ENCODE measurements at places on chromosomes 2 and 18.

DNA sequence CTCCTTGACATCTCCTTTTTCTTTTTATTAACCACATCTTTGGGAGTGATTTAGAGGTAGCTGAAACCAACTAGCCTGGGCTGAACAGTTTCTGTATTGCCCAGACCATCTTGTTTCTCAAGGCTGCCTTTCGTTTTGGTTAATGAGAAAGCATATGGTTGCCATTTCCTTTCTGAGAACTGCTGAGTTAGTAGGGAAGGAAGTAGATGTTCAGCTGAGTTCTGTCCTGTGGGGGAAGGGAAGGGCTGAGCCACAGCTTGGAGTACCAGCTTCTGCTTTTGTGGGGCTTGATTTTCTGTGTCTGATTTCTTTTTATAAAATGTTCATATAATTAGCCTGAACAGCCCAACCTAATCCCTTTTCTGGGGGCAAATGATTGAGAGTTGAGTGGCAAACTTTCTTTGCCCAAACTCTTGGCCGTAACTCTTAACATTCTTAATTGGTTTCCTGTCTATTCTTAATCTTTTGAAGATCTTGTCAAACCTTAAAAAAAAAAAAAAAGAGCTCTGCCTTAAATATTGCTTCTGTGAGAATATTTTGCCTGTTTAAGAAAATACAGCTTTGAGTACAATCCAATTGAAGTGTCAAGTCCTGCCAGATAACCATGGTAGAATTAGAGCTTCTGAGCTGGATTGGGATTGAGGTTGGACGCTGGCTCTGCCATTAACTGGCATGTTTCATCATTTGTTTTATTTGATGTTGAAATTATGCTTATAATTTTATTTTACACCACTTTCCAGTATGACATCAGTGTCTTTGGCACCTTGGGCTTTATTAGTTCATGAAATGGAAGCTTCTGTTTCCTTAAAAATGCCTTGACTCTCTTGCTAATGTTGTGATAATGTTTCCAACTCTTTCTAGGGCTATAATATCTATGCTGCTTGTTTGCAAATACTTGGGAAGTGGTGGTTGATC, 1.9 kb upstream of the NABP1 start:
- no peak for DNase-seq

- DNase-seq: no peak
These were observed 38.6 kb upstream of the KCNF1 start for GRCh38 chr2:10873171-10873570.

DNA sequence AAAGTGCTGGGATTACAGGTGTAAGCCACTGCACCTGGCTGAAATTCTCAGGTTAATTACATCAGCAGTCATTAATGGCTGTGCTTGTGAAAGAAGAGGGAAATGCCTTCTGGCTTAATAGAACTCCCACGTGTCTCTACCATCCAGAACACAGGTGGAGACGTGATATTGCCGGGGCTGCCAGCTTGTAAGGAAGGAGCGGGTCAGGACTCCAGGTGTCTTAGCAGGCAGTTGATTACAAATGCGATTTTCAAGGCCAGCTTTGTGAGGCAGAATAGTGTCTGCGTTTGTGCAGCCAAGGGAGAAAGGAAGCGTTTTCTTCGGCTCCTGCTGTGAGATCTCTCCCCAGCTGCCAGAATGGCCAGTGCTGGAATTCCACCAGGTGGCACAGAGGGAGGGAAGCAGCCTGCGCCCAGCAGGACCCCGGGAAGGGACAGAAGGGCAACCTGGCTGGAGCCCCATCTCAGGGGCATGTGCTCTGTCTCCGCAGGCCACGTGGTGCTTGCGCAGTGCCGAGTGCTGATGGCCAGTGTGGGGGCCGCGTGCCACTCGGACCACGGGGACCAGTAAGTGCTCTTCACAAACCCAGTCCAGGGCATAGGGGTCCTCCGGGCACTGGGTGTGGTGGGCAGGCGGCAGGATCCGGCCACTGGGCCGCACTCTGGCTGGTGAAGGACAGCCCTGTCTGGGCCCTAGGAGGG, 3.7 kb upstream of the ESPNL start:
- peak; percentile 16 for DNase-seq

DNA sequence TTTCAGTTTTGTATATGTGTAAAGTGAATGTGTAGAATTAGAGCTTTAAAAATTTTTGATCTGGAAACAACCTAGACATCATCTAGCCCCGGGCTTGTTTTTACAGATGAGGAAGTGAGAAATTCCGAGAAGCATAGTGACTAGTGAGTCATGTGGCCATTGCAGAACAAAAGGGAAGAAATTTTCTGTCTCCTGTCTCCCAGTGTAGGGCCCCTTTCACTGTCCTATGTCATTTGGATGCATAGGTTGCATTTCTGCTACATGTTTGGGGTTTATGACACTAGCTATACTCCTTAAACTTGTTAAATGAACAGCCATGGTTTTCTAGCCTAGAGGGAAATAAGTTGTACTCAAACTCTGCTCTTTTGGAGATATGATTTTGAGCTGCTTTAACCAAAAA, 84.6 kb downstream of the PLCL1 start:
- no peak for DNase-seq

GRCh38 chr2:16400127-16400623, 265.5 kb downstream of the CYRIA start:
- no peak for DNase-seq

GRCh38 chr2:127609818-127610217, 36.1 kb upstream of the GPR17 start:
- DNase-seq: no peak

- DNase-seq: peak; percentile 81
These were observed 25.0 kb upstream of the RAPGEF4 start for GRCh38 chr2:172710584-172711047.

DNA sequence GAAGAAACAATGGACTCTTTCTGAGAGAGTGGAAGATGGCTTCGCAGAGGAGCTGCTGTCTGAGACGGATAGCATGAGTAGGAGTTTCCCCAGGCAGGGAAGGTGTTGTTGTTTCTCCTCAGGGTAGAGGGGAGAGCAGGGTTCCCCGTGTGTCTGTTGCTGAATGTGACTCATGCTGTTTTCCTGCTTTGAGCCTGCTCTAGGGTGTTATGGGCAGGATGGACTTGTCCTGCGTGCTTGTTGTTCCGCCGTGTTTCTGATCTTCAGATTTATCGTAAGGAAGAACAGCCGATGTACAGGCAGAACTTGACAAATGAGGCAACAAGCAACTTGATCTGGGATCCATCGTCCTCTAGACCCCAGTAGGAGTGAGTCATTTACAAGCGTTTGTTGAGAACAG, 19.7 kb upstream of the MYCN start:
- DNase-seq: no peak

DNA sequence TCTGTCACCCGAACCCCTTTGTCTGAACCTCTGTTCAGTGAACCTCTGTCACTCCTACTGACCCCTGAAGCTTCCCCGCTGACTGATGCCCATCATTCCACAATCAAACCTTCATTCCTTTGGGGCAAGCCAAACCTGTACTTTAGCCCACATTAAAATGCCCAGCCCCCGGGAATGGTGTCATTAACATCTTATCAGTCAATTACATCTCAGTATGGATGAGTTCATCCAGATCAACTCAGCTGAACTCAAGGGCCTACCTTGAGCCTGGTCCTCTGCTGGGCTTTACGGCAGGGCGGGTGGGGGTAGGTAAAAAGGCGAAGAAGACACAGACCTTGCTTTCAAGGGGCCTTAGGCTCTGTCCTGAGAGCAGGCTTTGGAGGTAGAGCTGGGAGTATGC, 154.4 kb upstream of the SMAD2 start:
- no peak for DNase-seq

DNA sequence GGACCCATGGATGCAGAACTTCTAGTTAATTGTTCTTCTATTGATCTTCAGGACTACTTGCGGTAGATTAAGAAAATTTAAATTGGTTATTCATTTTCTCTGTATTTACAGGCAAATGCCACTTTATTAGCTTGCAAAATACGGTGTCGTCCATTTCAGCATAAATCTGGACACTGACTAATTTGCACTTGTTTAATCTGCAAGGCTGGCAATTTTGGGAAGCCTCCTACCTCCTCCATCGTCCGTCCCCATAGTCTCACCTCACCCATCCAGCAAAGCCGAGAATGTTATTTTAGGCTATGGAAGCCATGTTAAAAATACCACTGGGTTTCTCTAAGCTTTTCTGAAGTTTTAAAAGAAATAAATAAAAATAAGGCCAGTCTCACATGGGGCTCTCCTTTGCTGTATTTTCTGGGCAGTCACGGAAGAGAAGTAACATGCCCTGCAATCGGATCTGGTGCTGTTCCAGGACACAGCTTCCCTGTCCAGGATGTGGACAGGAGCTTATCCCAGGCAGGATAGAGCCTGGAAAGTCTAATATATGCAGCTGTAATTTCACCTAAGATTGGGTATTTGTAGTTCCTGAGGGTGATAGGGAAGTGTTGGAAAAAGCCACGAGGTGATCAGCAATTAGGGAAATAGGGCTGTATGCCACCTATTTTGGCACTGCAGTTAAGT, 17.4 kb downstream of the TMEM178A start:
- DNase-seq: no peak

Measured in NCI-H526 (cell line).